ENCODE measurements at places on chromosomes 1 and 21.

- no peak for DNase-seq
These were observed 78.7 kb downstream of the FH start for GRCh38 chr1:241440904-241441303.

GRCh38 chr1:47755101-47755990 lies 241.8 kb downstream of the TRABD2B start:
- peak; percentile 31 for DNase-seq

GRCh38 chr1:72326494-72326893 lies 44.2 kb upstream of the NEGR1 start:
- no peak for DNase-seq

GRCh38 chr21:28884481-28884880 lies 108.2 kb downstream of the LTN1 start:
- DNase-seq: peak; percentile 9

GRCh38 chr1:238119060-238119459 lies 228.3 kb upstream of the ZP4 start:
- DNase-seq: no peak

GRCh38 chr21:14869984-14870852 lies 194.6 kb downstream of the NRIP1 start:
- no peak for DNase-seq

DNA sequence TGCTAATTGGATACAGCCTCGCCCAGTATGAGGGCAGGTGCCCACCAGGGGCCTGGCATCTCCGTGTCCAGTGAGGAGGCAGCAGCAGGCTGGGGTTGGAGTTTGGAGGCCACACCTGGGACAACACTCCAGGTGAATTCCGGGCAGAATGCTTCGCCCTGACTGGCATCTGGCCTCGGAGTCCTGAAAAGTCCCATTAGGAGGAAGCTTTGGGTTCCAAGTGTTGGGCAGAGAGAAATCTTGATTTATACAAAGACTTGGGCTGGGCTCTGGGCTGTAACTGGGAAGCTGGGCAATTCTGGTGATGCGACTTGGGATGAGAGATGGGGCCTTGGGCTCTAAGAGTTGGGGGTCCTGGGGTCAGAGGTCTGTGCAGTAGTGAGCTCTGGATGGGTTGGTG lies 48.1 kb upstream of the CSF3R start:
- DNase-seq: no peak

DNA sequence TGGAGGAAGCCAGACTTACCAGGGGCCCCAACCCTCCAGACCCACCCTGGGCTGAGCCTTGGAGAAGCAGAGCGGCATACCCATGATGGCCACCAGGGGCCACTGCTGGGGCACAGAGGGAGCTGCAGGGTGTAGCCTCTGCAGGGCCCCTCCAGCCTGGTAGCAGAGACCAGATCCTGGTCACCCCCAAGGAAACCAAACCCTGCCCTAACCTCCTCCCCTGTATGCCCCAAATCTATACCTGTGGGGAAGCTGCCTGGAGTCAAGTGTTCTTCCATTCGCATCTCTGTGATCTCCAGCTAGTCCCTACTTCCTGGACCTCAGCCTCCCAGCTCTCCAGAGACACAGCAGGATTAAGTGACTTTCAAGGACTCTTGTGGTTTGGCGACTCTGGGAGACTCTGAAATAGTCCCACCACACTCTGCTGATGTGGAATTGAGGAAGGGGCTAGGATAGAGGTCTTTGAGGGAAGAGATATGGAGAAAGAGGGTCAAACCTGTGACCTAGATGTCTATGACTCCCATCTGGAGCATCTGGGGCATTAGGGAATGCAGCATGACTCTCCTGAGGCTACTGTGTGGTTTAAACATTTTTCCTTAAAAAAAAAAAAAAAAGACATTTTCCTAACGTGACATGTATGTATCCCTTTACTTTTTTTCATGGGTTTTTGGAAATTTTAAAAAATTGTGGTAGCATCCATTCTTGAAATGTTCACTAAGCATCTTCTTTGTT lies 119.2 kb upstream of the IPO9 start:
- DNase-seq: peak; percentile 41

DNA sequence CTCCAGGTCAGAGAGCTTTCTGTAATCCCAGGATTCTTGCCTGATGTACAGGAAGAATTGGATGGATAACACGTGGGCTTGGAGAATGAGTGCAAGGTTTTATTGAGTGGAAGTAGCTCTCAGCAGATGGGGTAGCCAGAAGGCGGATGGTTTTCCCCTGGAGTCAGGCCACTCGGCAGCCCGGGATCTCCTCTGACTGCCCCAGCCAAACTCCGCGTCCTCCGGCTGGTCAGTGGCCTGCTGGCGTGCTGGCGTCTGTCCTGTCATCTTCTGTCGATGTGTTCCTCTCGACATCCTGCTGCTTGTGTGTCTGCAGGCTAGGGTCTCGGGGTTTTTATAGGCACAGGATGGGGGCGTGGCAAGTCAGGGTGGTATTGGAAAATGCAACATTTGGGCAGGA lies 27.4 kb upstream of the GJA9 start:
- no peak for DNase-seq

DNA sequence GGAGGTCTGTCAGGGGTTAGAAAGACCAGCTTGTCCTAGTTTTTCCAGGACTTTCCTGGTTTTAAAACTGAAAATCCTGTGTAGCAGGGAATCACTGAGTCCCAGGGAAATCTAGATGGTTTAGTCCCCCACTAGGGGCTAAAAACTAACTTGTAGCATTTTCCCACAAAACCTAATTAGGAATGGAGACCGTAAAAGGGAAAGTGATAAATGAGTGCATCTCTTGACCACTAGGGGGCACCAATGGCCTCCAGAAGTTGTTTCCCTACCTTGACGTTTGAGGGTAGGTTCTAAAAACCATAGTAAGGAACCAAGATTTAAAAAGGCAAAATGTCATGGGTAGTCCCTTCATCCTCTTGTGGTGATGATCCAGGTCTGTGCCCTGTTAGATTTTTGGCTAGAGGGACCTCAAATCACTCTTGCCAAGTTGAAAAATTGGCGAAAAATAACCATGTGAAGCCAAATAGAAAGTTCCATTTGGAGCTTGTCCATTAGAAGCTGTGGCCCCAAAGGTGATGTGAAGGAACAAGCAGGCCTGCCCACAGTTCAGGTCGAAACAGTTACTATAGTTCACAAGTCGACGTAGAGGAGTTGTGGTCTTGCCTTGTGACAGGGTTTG lies 24.5 kb downstream of the CLIC6 start:
- DNase-seq: peak; percentile 53

GRCh38 chr1:248576260-248576980 lies 1.9 kb upstream of the OR2T34 start:
- no peak for DNase-seq

DNA sequence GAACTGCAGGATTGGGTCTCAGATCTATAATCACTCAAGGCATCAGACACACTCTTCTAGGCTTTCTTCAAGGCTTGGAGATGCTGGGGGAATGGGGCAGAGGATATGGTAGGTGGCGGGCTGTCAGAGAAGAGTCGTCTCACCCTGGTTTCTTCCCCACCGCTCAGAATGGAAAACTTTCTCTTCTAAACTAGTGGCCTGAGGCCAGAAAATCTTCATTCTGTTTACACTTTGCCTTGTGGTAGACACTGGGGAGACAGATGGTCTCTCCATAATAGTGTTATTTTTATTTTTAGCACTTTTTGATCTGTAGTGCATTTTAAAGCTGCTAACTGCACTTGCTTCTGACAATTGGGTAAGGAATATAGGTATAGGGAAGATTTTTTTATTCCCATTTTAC lies 2.6 kb downstream of the PRELP start:
- DNase-seq: no peak

GRCh38 chr1:48109390-48110013 lies 112.3 kb upstream of the TRABD2B start:
- DNase-seq: peak; percentile 30

GRCh38 chr1:82260666-82261065 lies 459.9 kb downstream of the ADGRL2 start:
- no peak for DNase-seq

DNA sequence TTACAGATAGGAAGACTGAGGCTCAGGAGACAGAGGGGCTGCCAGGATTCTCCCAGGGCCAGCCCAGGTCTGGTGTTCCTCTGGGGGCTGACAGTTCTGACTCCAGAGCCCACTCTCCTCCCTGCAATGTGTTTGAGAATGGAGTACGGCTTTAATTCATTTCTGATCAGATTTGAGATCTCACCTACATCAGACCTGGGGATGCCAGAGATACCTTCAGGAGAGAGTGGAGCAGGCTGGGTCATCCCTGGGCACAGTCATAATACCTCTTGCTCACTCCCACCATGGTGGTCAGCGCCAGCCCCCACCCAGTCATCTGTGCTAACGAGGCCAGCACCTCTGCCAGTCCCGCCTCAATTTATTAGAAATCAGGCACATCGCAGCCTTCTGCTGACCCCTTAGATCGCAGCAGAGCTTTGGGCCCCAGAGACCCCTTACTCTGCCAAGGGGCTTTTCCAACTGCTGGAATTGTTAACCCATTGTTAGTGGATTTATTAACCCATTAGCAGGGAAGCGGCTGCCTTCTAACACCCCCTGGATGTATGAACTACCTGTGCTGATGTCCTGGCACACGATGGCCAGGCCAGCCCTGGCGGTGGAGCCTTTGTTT lies 352.1 kb downstream of the MATN1 start:
- no peak for DNase-seq

DNA sequence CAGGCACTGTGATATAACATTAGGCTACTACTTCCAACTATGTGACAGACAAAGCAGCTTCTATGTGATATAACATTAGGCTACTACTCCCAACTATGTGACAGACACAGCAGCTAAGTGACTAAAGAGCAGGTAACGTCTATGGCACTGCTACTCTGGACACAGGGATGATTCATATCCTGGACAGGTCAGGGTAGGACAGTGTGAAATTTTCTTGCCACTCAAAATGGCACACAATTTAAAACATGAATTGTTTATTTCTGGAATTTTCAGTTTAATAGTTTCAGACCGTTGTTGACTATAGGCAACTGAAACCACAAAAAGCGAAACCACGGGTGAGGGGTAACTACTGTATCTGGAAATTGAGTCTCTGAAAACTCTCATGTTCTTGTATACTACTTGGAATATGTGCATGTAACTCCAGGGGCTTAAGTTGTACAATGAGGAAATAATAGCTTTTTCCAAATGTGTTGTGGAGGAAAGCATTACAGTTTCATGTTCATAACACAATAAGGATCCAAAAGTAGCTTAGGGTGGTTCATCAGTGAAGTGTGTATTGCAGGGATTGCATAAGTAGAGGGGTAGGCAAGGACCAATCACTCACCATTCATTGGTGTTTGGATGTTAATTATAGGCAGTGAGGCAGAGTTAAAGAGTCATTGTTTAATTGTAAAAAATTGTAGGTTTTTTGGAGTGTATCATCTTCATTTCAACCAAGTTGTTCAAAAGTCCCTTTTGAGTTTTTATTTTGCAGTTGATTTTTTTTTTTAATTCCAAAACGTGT lies 5.3 kb downstream of the DTL start:
- no peak for DNase-seq
